ENCODE measurements at places on chromosomes 13 and 19. TPM values are rescaled to one million over a fixed set of nuclear protein-coding genes. Genes with fewer than 3 reads are reported as not detected.

Gene GPC5
- 4.1 TPM for polyA plus RNA-seq

GRCh38 chr19:4738734-4739133, 15.1 kb upstream of the DPP9 start:
- DNase-seq, result no peak

GRCh38 chr13:91154558-91155353, 192.7 kb upstream of the MIR17HG start:
- DNase-seq, result no peak

- DNase-seq, result no peak
These were observed 242.0 kb downstream of the NDFIP2 start for GRCh38 chr13:79722885-79723445.

DNA sequence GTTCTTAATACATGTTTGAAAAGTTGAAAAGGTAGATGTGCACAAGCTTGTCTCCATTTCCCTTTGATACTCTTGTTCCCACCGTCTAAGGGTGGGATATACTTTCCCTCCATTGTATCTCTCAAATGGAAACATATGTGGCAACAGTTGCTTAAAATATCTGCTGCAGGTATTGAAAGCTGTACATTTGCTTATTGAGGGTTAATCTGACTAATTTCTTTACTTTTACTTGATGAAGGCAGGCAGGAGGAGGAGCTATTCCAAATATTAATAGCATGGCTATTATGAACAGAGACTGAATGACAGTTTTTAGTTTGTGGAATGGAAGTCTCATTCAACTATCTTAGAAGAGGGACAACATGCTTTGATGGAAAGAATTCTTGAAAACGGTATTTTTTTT, 103.8 kb downstream of the SLC10A2 start:
- no peak for DNase-seq

DNA sequence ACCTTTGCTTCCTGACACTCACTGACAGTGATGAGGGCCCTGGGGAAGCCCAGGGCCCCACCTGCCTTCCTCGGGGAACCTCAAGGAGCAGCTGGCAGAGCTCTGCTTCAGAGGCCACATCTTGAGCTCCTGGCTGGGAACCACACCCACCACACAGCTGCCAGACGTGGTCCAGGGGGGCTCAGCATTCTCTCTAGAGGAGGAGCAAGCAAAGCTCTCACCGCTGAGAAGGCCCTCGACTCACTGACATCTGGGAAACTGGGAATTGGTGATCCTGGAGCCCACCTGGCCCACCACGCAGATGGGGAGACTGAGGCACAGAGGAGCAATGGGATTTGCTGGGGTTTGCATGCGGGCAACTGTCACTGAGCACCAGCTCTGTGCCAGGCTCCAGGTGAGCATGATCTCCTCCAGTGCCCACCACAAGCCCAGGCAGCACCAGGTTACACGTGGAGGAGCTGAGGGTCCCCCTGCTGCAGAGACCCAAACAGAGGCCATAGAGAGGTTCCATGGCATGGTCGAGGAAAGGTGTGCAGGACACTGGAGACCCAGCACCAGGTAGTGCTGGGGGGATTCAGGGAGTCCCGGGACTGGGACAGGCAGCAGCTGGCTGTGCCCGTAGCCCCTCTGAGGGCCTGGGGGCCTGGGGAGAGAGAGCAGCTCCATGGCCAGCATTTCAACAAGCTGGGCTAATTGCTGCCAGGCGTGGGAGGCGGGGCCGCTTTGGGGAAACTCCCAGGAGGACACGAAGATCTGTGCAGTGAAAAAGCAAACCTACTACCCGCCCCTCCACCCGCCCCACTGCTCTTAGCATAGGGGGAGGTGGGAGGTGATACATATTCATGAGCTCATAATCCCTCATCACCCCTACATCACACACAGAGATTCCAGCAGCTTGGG, 33.4 kb downstream of the PEPD start:
- DNase-seq, result no peak

GRCh38 chr13:110442930-110443621, 118.4 kb downstream of the RAB20 start:
- DNase-seq, result no peak

DNA sequence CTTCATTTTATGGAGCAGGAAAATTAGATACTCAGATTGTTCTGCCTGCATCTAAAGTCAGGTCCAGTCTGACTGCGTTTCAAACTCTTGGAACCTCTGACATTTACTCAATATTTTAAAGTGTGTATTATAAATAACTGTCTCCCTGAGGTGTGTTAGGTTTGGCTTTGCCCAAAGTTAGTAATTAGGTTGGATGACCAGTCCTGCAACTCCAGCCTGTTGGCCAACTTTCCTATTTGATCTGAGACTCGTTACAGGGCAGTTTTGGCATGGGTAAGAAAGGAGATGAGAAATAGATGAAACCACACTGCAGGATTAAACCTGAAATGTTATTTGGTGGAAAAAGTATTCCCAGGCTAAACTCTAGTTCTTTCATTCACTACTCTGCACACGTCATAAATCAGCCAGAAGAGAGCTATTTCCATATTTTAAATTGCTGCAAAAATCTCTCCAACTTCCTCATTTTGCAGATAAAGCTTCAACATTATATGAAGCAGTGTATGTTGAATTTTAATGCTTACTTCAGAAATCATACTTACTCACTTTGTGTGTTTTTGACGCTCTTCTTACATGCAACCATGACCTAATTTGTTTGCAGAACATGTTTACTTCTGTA, 357.1 kb downstream of the DCT start:
- no peak for DNase-seq

GRCh38 chr13:110055089-110055488, 251.9 kb downstream of the COL4A1 start:
- DNase-seq, result no peak

DNA sequence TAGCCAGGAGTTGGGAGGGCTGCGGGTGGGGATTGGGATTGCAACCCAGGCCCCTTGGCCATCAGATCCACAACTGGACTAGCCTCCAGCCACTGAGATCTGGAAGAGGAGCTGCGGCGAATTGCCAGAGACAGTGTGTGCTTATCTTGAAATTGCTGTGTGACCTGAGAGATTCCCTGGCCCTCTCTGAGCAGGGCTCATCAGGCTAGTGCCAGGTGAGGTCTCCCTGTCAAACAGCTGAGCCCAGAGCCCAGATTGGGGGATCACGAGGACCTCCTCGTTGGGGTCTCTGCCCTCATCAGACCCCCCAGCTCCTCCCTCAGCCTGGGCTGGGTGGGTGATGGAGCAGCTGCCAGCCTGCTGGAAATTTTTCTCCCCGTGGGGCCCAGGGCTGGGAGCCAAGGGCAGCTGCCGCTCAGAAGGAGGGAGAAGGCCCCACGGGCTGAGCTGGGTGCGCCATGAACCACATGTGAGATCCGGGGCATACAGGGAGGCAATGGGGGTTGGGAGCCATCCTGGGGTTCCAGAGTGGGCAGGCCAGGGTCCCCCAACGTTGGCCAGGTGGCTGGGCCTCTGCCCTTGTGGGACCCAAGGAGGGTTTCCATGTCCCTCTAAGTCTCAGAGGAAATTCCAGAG, 7.2 kb downstream of the FUT5 start:
- no peak for DNase-seq

- no peak for DNase-seq
These were observed 6.9 kb downstream of the PPP1R15A start for GRCh38 chr19:48879025-48879637.

DNA sequence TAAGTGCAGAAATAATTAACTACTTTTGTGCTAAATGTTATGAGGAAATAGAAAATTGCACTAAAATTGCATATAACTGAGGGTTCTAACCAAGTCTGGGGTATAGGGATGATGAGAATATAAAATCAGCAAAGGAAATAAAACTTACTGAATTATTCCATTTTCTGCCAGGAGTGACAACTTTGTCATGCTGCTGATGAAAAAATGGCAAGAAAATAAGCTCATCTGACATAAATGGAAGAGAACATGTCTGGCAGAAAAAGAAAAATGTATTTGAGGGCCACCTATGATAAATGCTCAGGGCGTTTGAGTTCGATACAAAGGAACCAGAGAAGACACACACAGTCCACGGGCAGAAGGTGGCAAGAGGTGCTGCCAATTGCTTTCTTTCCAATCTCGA, 78.2 kb downstream of the LHFPL6 start:
- DNase-seq, result no peak

- DNase-seq, result no peak
These were observed 6.5 kb upstream of the OPA3 start for GRCh38 chr19:45591004-45591637.

DNA sequence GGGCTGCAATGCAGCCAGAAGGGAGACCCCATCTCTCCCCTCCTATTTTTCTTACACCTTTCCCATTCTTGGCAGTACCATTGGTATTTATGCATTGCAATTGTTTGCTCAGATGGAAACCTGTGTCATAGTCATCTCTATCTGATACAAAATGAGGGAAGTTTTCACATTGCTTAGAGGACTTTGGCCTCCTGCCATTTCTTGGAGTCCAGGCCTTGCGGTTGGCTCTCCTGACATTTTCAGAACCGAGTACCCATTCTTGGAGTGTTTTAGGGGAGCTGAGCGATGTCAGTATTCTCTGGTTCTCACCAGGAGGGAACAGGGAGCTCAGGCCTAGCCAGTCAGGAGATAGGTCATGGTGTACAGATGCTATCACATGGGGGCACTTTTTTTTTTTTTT, 1.5 kb downstream of the SIN3B start:
- DNase-seq, result no peak

- DNase-seq, result no peak
These were observed 109.9 kb downstream of the RBM26 start for GRCh38 chr13:79295906-79296706.
